ENCODE measurements at places on chromosomes 13 and 19. TPM values are rescaled to one million over a fixed set of nuclear protein-coding genes. Genes with fewer than 3 reads are reported as not detected.
A peak's percentile ranks its signal among the peaks of the same experiment; 100 is the strongest.

GRCh38 chr13:24184882-24185281, 24.4 kb downstream of the SPATA13 start:
- peak; percentile 24 for DNase-seq

PNKP gene
- 152 TPM for total RNA-seq

GRCh38 chr13:50678464-50679162, 164.9 kb downstream of the DLEU7 start:
- DNase-seq = no peak

GRCh38 chr19:3366753-3367627, 607 bp downstream of the NFIC start:
- DNase-seq = peak; percentile 75

CNOT3 gene
- 79.9 TPM for total RNA-seq

Measured in endodermal cell (in vitro differentiated cells).